Caki2 (cell line): ENCODE measurements at places on chromosomes 5 and 9.

- DNase-seq = no peak
These were observed 57.5 kb downstream of the ADAMTS12 start for GRCh38 chr5:33834334-33834733.

- DNase-seq = peak; percentile 5
These were observed 29.2 kb upstream of the IL31RA start for GRCh38 chr5:55821731-55822512.

GRCh38 chr5:95194856-95195255 lies 90.0 kb downstream of the MCTP1 start:
- no peak for DNase-seq

DNA sequence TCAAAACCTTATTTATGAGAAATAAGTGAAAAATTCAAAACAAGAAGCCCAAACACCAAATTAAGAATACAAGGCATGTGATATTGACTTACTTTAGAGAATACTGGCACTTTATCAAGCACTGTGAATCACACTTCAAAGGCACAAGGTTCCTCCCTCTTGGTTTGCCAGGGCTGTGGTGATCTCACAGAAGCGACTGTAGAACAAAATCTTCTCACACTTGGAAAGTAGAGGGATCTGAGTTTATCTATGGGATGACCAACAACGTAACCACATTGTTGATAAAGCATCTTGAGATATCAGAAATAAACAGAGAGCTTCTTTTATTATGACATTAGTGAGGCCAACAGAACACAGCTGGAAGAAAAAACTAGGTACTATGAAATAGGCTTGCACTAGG lies 295.9 kb downstream of the NFIB start:
- no peak for DNase-seq
